ENCODE measurements at places on chromosomes 13 and 19. TPM values are rescaled to one million over a fixed set of nuclear protein-coding genes. Genes with fewer than 3 reads are reported as not detected.

- DNase-seq, result no peak
Measured at GRCh38 chr13:70390968-70391367, 282.7 kb upstream of the KLHL1 start.

The WDR87 gene
- not detected for total RNA-seq

DNA sequence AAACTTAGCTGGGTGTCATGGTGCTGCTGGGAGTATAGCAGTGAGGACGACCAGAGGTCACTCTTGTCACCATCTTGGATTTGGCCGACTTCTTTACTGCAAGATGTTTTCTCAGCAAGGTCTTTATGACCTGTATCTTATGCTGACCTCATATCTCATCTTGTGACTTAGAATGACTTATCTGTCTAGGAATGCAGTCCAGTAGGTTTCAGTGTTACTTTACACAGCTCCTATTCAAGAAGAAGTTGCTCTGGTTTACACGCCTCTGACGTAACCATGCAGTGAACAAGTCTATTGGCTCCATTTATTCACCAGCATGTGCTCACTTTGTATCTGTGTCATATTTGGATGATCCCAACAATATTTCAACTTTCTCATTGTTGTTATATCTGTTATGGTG lies 26.7 kb downstream of the ZNF850 start:
- no peak for DNase-seq

GRCh38 chr13:32642316-32642715 lies 56.1 kb downstream of the PDS5B start:
- DNase-seq, result no peak

All from transverse colon (tissue), 4 donors.